Cortex of kidney (tissue), 1 donor: ENCODE measurements at places on chromosomes 3 and 15.

DNA sequence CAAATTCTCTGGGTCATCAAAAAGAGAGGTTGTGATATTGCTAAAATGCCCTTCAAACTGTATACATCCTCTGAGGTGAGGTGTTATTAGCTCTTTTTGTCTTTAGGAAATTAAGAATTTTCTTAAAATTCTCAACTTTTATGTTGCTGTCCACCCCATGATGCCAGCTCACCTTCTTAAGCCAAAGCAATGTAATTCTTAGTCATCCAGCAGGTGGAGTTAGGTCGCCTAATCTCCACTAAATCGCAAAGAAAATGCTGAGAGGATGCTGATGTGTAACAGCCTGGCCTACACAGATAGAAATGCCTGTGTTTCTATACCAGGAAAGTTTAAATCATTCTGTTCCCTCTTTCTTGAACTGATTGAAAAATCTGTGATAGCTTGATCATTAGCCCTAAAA lies 770.2 kb upstream of the ALCAM start:
- DNase-seq, result no peak

- no peak for DNase-seq
Measured at GRCh38 chr3:123046262-123047061, 18.9 kb upstream of the SEMA5B start.

- DNase-seq, result no peak
Measured at GRCh38 chr3:48656061-48656840, 6.4 kb downstream of the CELSR3 start.

DNA sequence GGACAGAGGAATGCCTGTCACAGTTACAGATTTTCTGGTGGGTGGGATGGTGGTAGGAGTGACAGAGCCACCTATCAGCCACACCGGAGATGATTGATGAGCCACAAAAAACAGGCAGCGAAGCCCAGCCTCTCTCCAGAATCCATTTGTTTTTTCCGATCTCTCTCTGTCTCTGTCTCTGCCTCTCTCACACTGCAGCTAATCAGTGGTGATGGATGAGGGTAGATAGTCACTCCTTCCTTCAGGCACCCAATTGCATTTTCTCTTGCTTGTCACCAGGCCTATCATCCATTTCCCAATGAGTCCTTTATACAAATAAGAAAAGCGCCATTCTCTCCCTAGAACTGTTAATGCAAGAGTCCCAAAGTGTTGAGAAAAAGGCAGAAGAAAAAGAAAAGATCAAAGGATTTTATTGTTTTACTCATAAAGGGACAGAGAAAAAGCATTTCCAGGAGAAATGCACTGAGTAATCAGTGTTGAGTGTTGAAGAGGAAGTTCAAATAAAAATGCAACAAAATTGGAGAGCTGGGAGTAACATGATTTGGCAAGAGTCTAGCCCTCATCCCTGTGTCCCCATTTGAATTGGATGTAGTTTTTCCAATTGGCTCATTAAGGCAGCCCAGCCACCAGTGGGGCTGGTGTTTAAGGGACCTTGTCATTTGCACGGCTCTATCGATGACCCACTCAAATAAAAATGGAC lies 1089.3 kb downstream of the TUSC7 start:
- DNase-seq, result no peak

DNA sequence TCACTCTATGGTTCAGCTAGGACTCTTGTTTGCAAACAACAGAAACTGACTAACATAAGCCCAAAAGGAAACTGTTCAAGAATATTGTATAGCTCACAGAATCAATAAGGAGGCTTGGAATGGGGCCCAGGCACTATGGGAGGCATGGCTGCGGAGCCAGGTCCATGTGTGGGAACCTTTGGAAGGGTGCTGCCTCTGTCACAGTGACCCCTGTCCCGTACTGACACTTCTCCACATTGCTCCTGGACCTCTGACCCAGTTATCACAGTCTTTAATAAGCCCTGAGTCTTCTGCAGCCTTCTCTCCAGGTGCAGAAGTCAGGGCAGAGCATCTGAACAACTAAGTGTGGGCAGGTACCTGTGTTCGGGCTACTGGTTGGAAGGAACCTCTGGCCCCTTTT lies 121.8 kb downstream of the ITPR1 start:
- DNase-seq, result no peak

GRCh38 chr3:170356596-170357175 lies 829 bp upstream of the SKIL start:
- DNase-seq, result no peak

DNA sequence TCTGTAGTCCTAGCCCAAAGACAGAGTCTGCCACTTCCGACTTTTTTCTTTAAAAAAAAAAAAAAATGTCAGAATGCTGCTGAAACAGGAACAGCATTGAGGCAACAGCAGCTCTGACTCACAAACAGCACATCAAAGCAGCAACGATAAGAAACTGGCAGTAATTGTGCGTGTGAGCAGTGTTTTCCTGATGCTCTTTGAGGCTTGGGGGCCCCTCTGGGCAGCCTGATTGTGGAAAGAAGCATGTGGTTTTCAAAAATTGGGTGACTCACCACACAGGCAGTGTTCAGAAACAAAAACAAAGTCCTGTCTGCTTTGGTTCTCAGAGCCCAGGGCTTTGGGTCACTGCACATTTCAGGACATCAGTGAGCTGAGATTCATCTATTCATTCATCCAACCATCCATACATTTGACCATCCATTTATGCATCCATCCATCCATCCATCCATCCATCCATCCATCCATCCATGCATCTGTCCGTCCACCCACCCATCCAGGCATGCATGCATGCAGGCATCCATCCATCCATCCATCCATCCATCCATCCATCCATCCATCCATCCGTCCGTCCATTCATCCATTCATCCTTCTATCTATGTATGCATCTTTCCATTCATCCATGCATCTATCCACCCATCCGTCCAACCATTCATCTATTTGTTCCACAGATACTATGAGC lies 308.4 kb downstream of the RPLP1 start:
- no peak for DNase-seq

DNA sequence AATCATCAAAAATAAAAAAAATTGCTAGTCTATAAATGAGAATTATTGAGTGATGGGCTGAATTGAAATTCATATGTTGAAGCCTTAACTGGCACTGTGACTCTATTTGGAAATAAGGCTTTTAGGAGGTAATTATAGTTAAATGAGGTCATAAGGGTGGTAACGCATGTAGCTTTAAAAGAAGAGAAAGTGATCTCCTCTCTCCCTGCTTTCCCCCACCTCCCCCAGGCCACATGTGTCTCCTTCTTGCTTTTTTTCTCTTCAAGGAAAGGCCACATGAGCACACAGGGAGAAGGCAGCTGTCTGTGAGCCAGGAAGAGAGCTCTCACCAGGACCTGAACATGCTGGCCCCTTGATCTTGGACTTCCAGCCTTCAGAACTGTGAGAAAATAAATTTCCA lies 48.2 kb upstream of the ARPP19 start:
- DNase-seq, result no peak

GRCh38 chr15:51837792-51838251 lies 8.4 kb downstream of the TMOD3 start:
- no peak for DNase-seq

- DNase-seq, result no peak
Measured at GRCh38 chr3:104198131-104198530, 1168.6 kb upstream of the ALCAM start.

- DNase-seq, result no peak
Measured at GRCh38 chr3:3627114-3627513, 172.1 kb upstream of the LRRN1 start.

- no peak for DNase-seq
Measured at GRCh38 chr15:72063186-72063585, 54.8 kb downstream of the MYO9A start.

DNA sequence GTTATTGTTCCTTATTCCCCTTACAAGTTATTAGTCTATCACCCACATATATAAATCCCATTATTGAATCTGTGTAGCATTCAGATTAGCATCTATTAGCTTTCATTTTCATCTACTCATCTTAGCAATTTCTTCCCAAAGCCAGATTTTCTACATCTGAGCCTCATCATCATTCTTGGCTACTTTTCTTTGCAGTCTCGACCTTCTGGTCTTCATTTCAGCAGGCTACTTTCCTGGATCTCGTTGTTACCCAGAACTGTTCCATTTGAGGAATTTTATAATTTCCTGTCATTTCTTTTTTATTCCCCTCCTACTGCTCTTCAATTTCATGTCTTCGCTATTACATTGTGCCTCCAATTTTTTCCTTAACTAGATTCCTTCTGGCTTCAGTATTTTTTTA lies 51.8 kb downstream of the SPRED1 start:
- DNase-seq, result no peak

GRCh38 chr15:38069511-38070011 lies 135.1 kb downstream of the TMCO5A start:
- no peak for DNase-seq

DNA sequence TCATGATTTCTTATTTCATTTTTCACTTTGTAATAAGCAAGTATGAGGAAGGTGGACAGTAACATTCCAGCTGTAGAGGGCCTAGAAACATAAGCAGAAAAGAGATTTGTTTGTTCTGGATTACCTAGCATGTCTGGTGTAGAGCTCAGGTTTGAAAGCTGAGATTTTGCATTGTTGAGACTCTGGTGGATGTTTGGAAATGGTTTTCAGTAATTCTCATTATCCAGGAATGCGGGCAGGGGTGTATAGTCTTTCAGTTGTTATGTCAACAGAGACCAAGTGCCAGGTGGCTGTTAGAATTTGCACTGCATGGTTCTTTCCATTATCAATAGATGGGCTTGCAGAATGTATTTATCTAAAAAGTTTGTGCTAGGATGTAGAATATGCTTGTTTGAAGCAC lies 10.9 kb downstream of the GPD1L start:
- DNase-seq, result no peak

DNA sequence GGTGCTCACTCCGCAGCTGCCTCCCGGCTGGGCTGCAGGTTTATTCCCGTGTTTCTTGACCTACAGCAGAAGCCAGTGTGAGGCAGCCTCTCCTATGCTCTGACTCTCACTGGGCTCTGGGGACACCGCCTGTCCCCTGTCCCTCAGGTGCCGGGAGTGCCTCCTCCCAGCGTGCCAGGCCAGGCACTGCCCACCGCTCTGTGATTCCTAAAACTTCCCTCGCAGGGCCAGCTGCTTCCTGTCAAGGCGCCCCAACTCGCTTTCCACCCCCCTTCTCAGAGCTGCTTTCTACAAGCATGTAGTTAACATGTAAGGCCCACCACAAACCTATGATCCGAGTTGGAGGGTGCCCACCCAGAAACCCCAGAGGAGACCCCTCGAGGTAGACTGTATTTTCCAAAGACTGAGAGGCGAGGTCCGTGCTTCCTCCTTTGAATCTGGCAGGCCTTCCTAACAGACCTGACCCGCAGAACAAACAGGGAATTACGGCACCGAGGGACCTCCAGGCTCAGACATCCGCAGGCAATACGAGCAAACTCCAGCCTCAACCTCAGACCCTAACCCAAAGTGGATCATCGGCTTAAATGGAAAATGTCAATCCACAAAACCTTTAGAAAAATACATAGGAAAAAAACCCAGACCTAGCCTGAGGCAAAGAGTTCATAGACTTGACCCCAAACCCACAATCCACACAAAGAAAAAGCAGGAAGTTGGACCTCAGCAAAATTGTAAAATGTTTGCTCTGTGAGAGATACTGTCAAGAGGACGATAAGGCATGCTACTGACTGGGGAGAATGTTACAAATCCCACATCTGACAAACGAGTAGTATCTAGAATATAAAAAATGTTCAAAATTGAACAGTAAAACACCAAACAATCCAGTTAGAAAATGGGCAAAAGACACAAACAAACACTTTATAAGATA lies 121.3 kb upstream of the IQSEC1 start:
- DNase-seq, result no peak

DNA sequence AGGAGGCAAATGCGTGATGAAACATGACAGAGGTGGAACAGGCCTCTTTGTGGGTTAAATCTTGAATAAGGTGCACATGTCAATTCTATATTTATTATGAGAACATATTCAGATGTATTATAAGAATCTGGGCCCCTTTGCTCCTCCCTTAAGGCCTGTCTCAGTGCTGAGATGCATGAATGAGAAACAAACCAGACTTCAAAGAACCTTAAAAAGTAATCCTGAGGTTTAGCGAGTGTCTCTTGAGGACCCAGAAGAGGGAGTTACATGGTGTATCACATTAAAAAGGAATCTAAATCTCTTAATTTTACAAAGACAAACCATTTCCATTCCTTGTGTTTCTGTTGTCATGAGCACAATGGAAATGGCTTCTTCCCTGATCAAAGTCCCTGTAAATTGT lies 170.9 kb upstream of the TBC1D5 start:
- no peak for DNase-seq

GRCh38 chr15:93829115-93829870 lies 402.1 kb upstream of the MCTP2 start:
- no peak for DNase-seq

DNA sequence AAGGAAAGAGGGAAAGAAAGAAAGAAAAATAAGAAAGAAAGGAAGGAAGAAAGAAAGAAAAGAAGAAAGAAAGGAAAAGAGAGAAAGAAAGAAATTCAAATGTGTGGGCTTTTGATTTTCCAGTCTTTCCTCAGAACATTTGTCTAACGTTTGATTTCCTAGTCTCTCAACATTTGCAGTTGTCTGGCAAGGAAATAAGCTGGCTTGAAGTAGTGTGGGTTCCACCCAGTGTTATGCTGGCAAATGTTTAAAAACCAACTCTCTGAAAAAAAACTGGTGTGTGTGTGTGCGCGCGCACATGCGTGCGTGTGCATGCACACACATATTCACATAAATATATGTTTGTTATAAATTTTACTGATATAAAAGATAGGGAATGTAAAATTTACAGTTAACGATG lies 54.6 kb upstream of the C3orf49 start:
- DNase-seq, result no peak

DNA sequence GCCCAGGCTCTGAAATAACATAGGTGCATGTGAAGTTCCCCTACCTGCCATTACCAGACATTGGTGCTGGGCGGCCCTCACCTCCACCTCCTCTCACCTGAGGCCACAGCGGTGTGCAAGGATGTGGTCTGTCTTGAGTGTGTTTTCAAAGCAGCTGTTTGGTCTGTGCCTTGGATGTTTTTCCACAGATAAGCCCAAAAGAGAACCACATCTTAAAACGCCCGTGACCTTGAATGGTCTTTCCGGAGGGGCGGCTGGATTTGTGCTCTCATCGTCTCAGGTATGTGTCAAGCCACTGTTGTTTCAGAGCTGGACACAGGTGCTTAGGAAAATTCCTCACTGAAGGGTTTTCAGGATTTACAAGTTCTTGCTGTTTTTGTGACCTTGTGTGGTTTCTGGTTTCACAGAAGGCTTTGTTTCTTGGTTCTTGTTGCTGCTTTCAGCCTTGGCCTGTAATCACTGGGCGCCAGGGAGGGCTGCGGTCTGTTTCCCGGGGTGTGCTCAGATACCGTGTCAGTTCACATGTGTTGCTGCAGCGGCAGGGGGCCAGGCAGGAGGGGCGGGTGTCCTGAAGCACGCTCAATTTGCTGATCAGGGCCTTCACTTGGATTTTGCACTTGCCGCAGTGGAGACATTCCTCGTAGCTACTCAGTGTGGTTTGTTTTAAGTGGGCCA lies 128.4 kb downstream of the IGF1R start:
- no peak for DNase-seq

DNA sequence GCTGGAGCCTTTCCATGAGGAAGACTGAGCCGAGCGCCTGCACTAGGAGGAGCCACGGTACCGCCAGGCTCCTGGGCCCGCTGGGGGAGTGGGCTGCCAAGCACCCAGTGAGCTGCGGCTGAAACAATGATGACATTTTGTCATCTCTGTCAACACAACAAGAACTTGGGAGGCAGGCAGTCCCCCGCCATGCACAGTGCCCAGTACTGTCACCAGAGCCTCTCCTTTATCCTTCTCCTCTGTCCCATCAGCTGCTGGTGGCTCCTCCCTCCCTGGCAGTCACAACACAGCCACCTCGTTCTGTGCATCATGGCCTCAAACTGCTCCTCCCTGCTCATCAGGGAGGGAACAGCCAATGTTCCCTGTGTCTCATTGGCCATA lies 34.0 kb upstream of the PCSK6 start:
- no peak for DNase-seq
